ENCODE measurements at places on chromosomes 4 and X. TPM values are rescaled to one million over a fixed set of nuclear protein-coding genes. Genes with fewer than 3 reads are reported as not detected.

GRCh38 chrX:153646620-153647373, at the start of gene DUSP9:
Gene DUSP9 (plus strand): TSS chrX:153647203. CDS start chrX:153647954, 751 bp downstream.
- DNase-seq, result no peak

- DNase-seq, result peak; percentile 43
These were observed 29.5 kb downstream of the SH3TC1 start for GRCh38 chr4:8228319-8229250.

- no peak for DNase-seq
These were observed 421.3 kb downstream of the MID1IP1 start for GRCh38 chrX:39222346-39223113.

DNA sequence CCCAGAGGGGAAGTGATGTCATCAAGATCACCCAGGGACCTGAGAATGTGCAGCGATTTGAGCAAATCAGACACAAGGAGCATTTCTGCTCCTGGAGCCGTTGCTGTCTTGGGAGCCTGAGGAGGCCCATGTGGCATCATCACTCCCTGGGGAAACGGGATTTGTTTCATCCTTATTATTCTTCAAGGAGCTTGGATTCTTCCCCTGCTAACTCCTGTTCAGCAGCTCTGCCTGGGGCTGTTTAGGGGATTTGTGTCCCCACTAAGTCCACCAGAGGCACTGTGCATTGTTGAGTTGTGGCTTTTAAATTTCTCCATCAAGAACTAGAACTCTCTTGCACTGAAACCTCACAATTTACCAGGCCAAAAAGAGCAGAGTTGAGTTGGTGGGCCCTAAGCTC, 104.2 kb upstream of the MSX1 start:
- DNase-seq, result no peak

DNA sequence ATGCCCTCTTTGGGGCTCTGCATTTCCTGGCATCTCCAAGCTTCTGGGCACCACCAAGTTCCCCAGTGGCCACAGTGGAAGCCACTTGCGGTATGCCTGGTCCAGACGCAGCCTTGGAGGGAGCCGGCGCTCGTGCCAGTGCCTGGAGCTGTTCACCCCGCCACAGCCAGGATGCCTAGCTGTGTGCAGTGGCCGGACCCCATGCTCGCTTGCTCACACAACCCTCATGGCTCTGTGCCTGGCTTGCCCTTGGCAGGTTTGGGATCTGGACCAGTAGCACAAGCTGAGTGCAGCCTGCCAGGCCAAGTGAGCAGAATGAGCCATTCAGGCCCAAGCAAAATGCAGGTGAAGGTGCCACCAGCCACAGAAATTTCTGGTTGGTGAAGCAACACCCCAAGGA, 283.5 kb downstream of the EVC2 start:
- DNase-seq, result no peak

- DNase-seq, result no peak
These were observed 34.8 kb downstream of the ZNF185 start for GRCh38 chrX:152932598-152933175.

DNA sequence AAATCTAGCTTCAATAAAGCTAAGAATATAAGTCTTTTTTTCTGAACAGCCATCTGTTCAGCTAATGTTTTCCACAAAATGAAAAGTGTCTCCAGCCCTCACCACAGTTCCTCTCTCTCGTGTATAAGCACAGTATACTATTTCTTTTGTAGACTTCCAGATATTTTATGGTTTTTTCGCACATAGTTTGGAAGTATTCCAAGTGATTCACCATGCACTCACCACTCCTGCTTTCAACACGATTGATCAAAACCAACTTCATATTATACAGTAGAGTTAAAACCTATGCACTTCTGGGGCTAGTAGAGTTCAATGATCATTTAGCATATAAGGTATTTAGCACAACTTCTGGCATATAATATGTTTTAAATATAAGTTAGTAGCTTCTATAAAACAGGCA, 105.8 kb upstream of the DCAF12L1 start:
- DNase-seq, result no peak

GRCh38 chr4:108601106-108601505, 19.3 kb upstream of the RPL34 start:
- DNase-seq, result no peak

- DNase-seq, result no peak
These were observed 4.5 kb downstream of the HHIP start for GRCh38 chr4:144650311-144651005.

DNA sequence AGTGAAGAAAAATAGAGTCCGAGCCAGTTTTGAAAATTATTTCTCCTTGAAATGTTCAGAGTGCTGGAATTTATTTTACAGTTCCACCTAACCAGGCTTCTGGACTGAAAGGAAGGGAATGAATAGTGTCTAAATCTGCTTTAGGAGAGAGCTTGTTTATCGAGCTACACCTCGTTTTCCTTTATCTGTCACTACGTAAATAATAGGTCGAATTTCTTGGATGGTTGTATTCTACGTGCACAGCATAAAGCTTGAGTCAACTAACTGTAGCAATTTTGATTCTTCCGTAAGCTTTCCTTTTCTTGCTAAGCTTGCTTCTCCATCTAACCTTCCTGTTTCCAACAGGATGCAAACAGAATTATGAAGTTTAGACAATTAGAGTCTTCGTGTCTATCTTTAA, 48.6 kb downstream of the ADGRL3 start:
- DNase-seq, result no peak

DNA sequence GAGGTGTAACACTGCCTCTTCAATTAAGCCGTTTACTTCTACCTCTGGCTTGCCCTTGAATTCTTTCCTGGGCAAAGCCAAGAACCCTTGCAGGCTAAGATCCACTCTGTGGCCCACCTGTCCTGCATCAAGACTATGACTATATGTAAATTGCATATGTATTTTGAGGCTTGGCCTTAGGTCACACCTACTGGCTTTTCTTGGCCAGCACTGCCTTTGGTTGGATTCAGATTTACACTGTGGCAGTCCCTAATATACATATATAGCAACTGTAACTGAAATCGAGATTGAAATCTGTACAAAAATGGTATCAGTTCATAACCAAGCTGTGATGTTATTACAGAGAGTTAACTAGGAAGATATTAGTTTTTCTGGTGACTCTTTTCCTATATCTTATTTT, 151.5 kb downstream of the CFAP47 start:
- no peak for DNase-seq

DNA sequence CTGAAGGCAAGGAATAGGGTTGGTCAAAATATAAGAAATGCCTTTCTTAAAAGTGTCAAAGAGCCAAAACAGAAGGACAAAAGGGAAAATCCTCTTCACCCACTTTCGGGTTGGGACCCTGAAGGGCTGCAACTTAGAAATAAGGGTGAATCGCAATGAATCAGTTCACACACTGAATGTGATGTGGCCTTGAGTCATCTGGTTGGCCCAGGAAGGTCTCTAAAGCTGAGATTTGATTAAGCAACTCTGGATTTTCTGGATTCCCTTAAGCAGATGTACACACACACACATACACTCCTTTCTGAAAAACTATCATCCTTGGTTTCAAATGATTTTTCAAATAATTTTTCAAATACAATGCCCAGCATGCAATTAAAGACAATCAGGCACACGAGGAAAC, 13.1 kb downstream of the TAB3 start:
- DNase-seq, result no peak

GRCh38 chr4:153873741-153874140, 84.9 kb upstream of the SFRP2 start:
- no peak for DNase-seq

DNA sequence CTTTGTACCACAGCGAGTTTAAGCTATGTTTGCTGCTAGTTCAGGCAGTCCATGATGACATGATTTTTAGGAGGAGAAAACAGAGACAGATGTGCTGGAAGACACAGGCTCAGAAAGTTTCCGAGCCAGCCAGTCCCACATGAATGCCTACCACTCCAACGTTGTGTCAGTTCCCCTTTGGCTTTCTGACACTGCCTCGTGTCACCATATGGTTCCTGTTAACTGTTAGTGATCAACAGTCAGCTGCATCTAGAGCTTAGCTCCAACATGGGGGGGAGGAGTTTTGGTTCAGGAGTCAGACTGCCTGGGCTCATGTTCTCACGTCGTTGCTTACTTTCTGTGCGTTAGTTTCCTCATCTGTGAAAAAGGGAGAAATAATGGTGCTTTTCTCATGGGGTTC, 343.7 kb downstream of the MID1IP1 start:
- DNase-seq, result peak; percentile 10

DNA sequence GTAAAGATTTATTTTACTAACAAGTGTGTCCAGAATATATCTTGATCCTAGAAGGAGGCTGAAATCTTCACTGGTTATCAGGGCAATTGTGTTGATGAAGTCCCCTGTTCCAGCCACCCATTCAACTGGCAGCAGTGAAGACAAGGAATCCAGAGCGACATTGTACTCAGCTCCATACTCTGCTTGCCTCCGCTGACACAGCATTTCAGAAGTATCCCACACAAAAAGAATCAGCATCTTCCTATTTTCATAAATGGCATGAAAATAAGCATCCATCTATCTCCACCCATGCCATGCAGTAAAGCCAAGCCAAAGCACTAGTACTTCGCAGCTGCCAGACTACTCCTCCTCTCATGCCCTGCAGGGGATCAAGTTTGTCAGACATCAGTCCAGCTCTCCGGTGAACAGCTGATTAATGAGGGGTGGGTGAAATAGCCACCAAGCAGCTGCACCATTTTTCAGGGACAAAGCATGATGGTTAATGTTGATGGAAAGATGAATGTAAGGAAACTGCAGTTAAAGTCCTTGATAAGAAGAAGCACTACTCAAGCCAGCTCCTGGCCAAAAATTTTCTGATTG, 54.0 kb downstream of the COL25A1 start:
- DNase-seq, result no peak

The PNMA6A gene
- polyA plus RNA-seq, result 2.5 TPM

The PNMA5 gene
- 0.06 TPM for polyA plus RNA-seq

The NPNT gene
- 143 TPM for polyA plus RNA-seq

The F8 gene
- polyA plus RNA-seq, result 5.4 TPM

The HDX gene
- 3.9 TPM for polyA plus RNA-seq

The SRPX gene
- 54.1 TPM for polyA plus RNA-seq

The ADRA2C gene
- 3.4 TPM for polyA plus RNA-seq

Data from hindlimb muscle (tissue), 1 donor.